A673 (cell line): ENCODE measurements at places on chromosomes 7 and 10.
A peak's percentile ranks its signal among the peaks of the same experiment; 100 is the strongest.

- peak; percentile 75 for DNase-seq
These were observed 1.3 kb upstream of the SLC26A5 start for GRCh38 chr7:103447073-103447960.

DNA sequence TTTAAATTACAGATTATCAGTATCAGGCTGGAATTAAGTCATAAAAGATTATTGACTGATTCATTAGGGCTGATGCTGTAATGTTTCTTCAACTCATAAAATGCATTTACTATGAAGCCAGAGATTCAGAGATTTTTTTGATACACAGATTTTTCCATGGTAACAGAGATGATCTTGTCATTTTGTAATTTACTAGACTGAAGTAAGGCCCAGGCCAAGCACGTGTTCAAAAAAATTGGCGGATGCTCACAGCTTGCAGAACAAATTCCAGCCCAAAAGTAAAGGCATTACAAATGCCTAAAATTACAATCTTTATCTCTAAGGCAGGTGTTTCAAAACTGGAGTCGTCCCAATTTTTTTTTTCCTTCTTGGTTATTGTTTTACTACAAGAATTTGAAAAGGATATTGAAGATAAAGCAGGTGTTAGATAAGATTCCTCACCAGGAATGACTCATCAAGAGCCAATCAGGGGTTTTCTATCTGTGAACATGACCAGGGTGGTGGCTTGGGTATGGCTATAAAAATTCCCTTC is 78.4 kb upstream of the MEOX2 start:
- DNase-seq: no peak

DNA sequence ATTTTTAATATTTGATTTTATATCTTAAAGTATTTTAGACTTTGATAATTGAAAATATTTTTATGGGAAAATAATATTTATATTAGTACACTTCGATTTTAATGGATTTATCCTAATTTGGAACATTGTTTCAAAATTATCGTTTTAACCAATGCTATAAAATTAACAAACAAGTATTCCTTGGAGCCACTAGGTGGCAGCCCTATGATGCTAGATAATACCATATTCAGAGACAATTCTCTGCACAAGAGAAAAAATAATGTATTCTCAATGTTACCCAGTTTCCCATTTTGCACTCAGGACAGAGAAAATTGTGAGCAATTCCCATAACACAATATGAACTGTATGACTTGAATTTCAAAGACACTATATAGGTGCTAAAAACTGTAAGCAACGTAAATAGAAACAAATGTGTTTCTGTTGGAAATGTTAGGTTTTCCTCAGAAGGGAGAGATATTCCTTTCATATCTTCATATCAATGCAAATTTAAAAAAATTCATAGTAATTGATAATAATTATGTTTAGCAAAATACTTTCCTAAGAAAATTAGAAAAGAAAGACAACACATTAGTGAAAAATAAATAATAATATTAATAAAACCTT is 237.8 kb downstream of the SEMA3E start:
- peak; percentile 58 for DNase-seq

DNA sequence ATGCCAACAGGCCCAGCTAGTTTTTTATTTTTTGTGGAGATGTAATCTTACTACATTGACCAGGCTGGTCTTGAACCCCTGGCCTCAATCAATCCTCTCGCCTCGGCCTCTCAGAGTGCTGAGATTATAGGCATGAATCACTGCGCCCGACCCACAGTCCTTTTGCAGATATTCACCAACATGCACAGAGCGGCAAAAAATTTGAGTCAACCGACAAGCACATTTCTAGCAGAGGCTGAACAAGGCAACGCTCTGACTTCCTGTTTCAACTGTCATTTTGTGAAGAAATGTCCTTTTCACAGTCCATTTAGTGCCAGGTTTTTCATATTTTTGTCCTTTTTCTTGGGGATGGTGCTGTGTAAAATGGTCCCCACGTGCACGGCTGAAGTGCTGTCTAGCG is 71.1 kb upstream of the KAT6B start:
- DNase-seq: no peak

DNA sequence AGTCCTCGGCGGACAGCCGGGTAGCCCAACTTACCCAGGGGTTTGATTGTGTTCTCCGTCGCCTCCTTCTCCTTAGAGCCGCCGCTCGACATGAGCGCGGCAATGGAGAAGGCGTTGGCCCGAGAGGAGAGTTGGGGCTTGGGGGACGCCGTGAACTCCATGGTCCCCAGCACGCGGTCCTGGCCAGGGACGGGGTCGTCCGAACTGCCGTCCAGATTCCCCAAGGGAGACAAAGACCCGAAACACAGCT is 515 bp downstream of the TBX20 start:
- DNase-seq: peak; percentile 7

- peak; percentile 59 for DNase-seq
These were observed 38.6 kb downstream of the MRC1 start for GRCh38 chr10:17847585-17848296.

GRCh38 chr10:104328646-104328895 is 9.7 kb downstream of the ITPRIP start:
- no peak for DNase-seq

DNA sequence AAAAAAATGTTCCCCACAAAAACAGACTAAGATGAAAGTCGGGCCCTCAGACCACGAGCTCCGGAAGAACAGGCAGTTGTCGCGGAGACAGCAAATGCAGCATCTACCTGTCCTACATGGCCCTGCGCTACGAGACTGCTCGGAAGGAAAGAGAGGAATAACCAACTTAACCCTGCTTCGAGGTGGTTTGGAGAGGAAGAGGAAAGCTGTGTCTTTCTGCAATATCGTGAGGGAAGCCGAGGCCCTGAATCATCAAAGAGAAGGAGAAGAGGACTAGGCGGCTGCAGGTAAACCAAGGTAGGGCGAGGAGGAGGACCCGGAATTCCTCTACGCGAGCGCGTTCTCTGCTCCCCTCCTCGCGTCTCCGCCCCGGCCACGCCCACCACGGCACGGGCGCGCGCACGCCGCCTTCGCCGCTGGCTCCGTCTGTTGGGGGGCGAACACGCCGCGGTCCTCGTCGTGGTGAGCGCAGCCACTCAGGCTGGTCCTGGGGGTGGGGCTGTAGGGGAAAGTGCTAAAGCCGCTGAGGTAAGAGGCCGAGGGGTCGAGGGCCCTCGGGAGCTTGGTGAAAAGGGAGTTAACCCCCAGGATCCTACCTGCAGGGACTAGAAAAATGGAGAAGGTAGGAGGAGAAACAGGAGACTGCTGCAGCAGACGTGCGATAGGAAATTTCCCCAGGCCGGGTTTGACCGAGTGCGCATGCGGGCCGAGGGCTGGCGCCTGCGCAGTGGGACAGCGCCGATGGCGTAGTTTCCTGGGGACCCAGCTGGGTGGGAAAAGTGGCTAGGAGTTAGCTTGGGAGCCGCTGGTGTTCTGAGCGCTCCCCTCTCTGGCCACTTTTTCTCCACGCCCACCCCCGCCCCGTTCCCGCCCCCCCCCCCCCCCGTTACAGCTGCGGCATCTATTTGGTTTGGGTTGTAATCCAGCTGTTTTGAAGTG is at the start of the genes ANAPC16 and ASCC1:
Gene ANAPC16, plus strand, starts transcription at position 402 of the 939 bp plus-strand sequence. CDS start 7,903 bp downstream, outside the sequence.
Gene ASCC1, minus strand, starts transcription at position 666 of the 939 bp plus-strand sequence. CDS start 2,978 bp downstream, outside the sequence.
- peak; percentile 95 for DNase-seq
